Stimulated activated naive CD4-positive, alpha-beta T cell treated with Interleukin-2 at 50 U/mL for 16 hours (primary cell): ENCODE measurements at places on chromosomes 2 and 18.

- no peak for DNase-seq
Measured at GRCh38 chr18:47586418-47587070, 335.1 kb upstream of the SKOR2 start.

GRCh38 chr18:13470516-13471197 lies 252.1 kb downstream of the LDLRAD4 start:
- no peak for DNase-seq

GRCh38 chr2:134690629-134691215 lies 28.1 kb downstream of the TMEM163 start:
- DNase-seq: no peak

DNA sequence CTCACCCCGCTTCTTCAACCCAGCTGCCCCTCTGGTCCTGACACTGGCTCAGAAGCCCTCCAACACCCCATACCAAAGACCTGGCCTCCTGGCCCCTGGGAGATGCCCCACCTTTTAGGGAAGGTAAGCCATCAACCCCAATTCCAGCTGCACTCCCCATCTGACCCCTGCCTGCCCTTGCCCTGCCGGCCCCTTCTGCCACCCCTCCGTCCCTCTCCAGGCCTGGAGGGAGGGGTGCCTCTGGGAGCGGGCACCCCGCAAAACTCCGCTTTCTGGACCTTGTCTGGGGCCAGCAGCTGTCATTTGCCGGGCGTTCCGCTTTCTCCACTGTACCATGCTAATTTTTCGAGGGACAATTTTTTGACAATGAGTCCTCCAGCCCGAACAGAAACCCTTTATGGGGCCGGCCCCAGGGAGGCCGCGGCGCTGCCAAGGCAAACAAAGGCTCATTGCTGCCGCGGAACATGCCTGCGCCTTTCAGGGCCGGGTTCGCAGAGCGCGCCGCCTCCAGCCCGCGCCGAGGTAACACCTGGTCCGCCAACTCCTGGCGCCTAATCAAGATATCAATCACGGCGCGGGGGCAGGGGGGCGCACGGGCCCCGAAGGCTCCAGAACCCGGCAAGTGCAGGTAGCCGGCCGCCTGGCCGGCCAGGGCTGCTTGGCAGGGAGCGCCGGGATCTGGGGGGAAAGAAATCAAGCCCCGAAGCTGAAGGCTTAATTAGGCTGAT lies 96.0 kb downstream of the INHBB start:
- no peak for DNase-seq

DNA sequence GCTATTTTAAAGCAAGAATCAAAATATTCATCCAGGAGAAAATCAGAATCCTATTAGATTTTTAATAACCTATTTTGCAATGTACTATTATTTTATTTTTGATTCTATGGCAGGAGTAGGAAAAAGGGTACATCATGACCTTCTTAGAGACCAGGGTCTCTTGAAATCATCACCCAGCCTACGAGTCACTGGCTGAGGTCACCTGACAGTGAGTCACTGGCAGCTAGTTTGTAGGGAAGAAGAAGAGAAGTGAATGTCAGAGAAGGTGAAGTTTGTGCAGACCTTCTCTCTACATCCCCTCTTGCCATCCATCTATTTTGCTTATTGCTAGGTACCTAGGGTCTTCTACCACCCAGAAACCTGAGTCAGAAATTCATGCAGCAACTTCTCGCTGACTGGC lies 144.2 kb downstream of the ALK start:
- DNase-seq: no peak

DNA sequence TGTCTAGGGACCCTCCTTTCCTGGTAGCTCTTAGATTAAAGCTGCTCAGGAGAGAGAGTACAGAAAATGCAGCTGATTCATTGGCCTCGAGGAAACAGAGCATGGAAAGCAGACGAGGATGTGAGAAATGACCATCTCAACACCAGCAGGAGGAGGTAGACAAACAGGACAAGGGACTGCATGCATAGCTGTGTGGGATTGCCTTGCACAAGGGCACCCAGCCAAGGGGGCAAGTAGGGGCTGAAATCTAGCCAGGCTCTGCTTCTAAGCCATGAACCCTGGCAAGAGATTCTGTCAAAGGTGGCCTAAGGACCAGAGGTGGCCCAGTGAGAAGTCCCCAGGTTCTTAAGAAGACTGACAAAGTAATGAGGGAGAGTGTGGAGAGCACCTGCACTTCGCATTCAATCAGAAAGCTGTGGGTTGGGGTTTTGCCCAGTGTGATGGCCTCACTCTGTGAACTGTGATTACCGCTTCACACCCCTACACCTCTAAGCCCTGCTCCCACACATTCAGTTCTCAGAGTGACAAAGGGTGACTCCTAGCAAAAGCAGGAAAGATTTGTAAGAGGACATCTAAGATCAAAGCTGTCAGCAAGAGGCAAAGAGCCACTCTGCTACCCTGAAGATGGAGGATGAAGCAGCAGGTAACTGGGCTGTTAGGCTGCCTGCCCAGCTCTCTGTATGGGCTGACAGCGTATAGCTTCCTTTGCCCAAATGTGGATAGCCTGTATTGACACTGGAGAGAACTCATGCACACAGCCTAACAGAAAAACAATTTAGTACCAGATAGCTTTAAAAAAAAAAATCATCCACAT lies 151.3 kb upstream of the PELI1 start:
- DNase-seq: peak; percentile 34

- no peak for DNase-seq
Measured at GRCh38 chr2:205617905-205618304, 64.4 kb upstream of the NRP2 start.

DNA sequence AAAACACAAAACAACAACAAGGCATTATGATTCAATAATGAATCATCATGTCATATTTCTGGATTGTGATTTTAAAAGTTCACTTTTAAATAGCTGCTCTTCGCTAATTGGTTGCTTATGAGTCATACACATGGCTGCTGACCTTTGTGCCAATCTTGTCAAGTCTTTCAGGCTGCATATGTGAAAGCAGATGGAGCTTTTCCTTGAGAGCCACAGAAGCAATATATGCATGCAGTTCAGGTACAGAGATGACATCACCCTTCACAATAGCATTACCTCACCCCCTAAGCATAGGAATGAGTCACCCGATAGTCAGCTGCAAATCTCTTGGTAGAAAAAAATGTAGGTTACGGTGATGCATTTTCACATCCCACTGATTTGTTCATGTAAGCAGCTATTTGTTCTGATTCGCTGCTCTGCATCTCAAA lies 27.2 kb downstream of the EIF2AK3 start:
- DNase-seq: peak; percentile 32

- DNase-seq: no peak
Measured at GRCh38 chr2:176172895-176173566, 15.4 kb upstream of the HOXD1 start.

- no peak for DNase-seq
Measured at GRCh38 chr2:215758691-215759090, 254.7 kb downstream of the MREG start.

- no peak for DNase-seq
Measured at GRCh38 chr2:100422320-100423055, 5.0 kb upstream of the CHST10 start.

- DNase-seq: peak; percentile 53
Measured at GRCh38 chr2:203705178-203705577, 1.3 kb upstream of the CD28 start.

DNA sequence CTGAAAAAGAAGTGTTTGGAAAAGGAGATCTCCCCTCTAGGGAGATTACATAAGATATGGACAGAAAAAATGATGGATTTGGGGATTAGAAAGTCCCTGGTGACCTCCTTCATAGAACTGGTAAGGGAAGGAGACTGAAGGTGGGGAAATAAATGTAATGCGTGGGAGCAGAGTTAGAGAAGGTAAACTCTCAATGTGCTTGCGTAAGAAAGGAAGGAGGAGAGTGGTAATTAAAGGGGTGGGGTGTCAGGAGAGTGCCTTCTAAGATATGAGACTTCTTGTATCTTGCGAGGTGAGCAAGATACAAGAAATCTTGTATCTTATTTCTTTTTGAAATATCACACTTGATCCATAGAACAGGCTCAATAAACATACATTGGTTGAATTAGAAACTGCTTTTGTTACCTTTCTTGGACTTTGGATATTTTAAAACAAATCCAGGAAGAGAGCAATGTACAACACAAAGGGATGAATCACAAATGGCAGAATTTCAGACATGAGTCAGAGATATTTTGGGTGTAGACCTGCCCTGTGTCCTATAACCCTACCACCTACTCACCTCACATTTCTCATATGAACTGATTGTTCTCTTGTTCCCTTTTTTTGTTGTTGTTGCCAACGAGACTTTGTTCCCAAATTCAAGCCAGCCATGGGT lies 342.4 kb downstream of the INSIG2 start:
- no peak for DNase-seq

GRCh38 chr18:12121175-12122042 lies 27.8 kb downstream of the ANKRD62 start:
- no peak for DNase-seq

- DNase-seq: no peak
Measured at GRCh38 chr2:226664140-226664539, 135.5 kb downstream of the IRS1 start.

- DNase-seq: no peak
Measured at GRCh38 chr18:28766027-28766426, 589.1 kb upstream of the CDH2 start.

DNA sequence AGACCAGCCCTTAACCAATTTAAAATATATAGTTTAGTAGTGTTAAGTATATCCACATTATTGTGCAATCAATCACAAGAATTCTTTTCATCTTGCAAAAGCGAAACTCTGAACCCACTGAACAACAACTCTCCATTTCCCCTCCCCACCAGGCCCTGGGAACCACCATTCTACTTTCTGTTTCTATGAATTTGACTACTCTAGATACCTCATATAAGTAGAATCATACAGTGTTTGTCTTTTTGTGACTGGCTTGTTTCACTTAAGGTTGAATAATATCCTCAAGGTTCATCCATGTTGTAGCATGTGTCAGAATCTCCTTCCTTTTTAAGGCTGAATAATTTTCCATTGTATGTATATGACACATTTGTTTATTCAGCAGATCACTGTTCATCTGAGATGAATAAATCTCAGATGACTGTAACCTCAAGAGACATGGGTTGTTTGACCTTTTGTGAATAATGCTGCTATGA lies 8.1 kb upstream of the SOS1 start:
- DNase-seq: peak; percentile 65

DNA sequence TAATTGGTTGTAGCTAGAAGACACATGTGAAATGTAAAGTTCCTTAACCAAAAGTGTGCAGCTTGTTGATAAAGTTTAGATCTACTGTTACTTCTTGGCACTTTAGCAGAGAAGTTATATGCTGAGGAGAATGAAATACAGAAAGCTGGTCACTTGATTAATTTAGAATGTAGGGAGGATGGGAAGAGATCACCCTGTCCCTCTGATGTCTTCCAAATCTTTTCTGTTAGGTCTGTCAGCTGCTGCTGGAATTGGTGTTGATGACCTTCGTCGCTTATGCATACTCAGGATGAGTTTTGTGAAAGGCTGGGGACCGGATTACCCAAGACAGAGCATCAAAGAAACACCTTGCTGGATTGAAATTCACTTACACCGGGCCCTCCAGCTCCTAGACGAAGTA lies 48.0 kb downstream of the SMAD4 start:
- no peak for DNase-seq

GRCh38 chr18:63410792-63411191 lies 11.5 kb downstream of the VPS4B start:
- DNase-seq: no peak

DNA sequence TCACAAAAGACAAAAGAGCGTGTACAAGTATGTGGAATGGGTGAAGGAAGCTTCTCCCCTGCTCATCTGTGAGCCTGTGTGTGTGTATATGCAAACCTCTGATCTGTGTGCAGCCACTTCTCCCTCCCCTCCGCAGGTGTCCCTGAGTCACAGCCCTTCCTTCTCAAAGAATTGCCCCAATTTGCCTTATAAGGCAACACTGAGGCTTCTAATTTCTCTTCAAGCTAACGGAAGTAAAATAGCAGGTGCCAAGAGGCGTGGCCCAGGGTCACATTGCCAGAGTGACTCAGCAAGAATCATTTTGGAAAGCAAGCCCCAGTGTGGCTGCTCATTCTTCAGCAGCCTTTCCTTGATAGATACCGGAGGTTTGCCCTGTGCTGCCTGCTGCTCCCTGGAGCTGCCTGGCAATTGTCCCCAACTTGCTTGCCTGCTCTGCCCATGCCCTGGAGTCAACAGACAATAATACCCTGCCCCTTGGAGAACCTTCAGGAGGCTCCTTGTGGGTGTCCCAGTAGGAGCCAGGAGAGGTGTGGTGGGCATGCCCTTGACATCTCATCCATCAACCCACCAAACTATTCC lies 37.3 kb upstream of the BMP10 start:
- DNase-seq: peak; percentile 85

- DNase-seq: no peak
Measured at GRCh38 chr2:145034511-145034910, 514.6 kb upstream of the ZEB2 start.

DNA sequence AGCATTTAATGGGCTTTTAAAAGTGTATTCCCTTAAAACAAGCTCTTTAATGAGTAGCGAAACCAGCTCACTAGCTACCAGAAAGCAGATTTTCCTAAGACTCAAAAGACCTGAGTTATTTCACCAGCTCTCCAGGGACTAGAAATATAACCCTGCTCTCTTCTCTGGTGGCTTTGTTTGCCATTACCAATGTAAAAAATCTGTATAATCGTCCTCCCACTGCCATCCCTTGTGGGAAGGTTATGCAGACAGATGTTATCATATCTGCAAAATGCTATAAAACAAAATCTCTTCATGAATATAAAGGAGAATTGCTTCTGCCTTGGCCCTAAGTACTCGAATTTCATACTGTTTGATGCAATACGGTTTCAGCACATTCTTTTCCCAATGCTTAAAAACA lies 335.2 kb downstream of the NUP35 start:
- no peak for DNase-seq

DNA sequence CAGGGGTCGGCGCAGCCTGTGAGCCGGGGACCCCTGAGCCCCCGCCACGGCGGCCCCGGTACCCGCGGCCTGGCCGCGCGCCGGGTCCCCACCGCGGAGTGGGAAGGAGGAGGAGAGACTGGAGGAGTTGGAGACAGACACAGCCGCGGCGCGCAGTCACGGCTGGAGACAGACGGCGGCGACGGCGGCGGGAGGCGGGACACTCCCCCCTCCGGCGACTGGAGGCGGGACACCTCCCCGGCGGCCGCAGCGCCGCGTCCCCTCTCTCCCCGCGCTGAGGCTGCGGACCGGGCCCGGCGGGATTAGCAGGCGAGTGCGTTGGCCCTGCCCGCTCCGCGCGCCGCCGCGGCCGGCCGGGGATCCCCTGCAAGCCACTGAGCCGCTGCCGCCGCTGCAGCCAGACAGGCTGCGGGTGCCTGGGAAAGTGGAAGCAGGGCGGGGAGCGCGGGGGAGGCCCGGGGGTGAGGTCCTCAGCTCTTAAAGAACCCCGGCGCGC lies 1.0 kb upstream of the LDLRAD4 start:
- DNase-seq: peak; percentile 55

DNA sequence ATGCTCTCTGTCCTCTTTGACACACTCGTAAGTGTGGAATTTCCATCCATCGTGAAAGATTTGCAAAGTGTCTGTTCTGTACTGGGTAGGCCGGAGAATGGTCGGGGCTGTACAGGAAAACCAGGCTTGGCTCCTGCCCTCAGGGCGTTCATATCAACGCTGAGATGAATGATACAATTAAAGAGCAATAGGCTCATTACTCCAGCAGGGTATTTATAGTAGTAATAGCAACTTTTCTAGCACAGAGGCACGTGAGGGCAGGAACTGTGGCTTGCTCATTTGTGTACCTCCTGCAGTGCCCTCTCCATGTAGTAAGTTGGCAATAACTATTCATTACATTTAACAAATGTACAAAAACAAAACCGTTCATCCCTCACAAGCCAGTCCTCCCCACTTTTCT lies 5.3 kb upstream of the NCK2 start:
- DNase-seq: peak; percentile 25

GRCh38 chr2:109638795-109639194 lies 24.6 kb downstream of the SOWAHC start:
- no peak for DNase-seq
